Activated T-cell treated with anti-CD3 and anti-CD28 coated beads, Interleukin-2, amount 50 U/mL, for 72 hours (primary cell): ENCODE measurements at places on chromosomes 5 and 9.

DNA sequence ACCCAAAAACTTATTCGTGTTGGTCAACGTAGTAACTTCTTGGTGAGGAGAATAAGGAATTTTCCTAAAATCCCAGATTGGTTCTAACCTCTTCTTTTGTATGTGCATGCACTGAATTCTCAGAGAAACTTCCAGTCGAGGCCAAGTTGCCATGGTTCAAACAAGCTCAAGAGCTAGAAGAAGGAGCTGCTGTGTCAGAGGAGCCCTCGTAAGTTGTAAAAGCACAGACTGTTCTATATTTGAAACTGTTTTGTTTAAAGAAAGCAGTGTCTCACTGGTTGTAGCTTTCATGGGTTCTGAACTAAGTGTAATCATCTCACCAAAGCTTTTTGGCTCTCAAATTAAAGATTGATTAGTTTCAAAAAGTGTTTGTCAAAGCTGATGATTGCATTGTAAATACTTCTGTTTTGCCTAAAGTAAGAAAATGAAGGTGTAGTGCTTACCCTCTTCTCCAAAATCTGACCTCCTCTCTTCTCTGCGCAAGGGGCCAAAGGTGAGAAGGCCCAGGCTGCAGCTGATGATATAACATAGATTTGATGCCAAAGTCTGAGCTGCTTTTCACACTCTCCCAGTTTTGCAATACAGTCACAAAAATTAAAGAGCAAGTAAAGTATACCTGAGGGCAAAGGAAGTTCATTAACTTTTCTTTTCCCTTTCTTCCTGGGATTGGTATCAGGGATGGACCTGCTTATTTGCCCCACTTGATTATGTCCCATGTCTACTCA lies 210.8 kb downstream of the ADAMTSL1 start:
- no peak for DNase-seq

- DNase-seq = peak; percentile 23
These were observed at the start of gene PRUNE2 for GRCh38 chr9:76905791-76906646. TSS of gene PRUNE2 (minus strand) at chr9:76906114. CDS start at chr9:76905963, 151 bp downstream.

- DNase-seq = peak; percentile 18
These were observed 578 bp upstream of the PSAT1 start for GRCh38 chr9:78296201-78296892.

- no peak for DNase-seq
These were observed 7.9 kb downstream of the DAP start for GRCh38 chr5:10753178-10753577.

GRCh38 chr5:43007911-43008362 lies 32.2 kb downstream of the ANXA2R start:
- peak; percentile 85 for DNase-seq

GRCh38 chr5:37900692-37901091 lies 60.9 kb upstream of the GDNF start:
- no peak for DNase-seq

DNA sequence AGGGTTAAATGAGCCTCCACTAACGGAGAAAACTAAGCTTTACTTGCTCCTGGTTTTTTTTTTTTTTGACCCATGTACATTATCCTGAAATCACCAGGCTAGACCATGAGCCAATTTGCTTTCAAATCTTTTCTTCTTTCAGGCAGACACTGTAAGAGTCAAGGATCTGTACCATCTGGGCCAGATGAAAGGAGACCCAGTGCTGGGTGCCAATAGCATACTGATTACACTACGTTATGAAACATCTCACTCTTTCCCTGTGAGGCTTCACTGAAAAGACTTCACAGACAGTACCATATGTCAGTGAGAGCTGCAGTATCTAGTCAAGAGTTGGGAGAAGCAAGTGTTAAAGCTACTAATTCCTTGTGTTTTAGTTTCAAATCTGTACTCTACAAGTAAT lies 161.2 kb upstream of the PTPRD start:
- no peak for DNase-seq

- no peak for DNase-seq
These were observed 206.2 kb downstream of the DCP2 start for GRCh38 chr5:113182658-113183344.
